ENCODE measurements at places on chromosomes 6 and 20.
A peak's percentile ranks its signal among the peaks of the same experiment; 100 is the strongest.

GRCh38 chr6:52612336-52613054 lies 35.6 kb upstream of the TRAM2 start:
- DNase-seq, result no peak

GRCh38 chr6:36360241-36361054 lies 23.8 kb upstream of the BNIP5 start:
- peak; percentile 93 for DNase-seq

- no peak for DNase-seq
Observed at GRCh38 chr20:51085769-51086168, 62.9 kb upstream of the KCNG1 start.

- DNase-seq, result peak; percentile 8
Observed at GRCh38 chr6:167331565-167331964, 6.7 kb downstream of the TTLL2 start.

GRCh38 chr20:59632541-59633113 lies 28.3 kb downstream of the PHACTR3 start:
- DNase-seq, result no peak

DNA sequence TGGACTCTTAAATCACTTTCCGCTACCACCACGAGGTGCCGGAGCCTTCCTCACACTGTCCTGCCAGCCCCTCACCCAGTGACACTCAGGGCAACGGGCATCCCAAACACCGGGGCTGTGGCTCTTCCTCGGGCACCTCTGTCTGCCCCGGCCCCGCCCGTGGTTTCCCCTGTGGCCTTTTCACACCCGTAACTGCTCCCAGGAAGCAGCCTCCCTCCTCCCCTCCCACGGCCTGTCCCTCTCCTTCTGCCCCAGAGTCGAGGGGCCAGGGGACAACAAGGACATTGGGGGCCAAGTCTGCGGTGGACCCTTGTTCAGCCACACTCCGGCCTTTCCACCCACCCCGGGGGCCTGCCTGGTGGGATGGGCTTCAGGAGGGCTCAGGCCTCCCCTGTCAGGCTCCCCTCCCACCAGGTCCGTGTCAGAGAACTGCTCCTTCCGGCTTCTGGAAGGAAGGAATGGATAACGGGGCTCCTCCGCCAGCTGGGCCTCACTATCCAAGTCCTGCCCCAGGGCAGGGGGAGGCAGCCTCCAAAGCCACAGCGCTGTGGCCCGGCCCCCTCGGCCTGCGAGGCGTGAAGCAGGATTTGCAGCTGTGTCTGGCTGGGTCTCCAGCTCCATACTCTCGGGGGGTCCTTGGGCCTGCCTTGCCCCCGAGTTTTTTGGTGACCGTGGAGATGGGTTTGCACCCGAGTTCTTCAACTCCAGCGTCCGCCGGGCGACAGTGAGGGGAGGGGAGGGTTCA lies 54.7 kb upstream of the CHRNA4 start:
- DNase-seq, result no peak

DNA sequence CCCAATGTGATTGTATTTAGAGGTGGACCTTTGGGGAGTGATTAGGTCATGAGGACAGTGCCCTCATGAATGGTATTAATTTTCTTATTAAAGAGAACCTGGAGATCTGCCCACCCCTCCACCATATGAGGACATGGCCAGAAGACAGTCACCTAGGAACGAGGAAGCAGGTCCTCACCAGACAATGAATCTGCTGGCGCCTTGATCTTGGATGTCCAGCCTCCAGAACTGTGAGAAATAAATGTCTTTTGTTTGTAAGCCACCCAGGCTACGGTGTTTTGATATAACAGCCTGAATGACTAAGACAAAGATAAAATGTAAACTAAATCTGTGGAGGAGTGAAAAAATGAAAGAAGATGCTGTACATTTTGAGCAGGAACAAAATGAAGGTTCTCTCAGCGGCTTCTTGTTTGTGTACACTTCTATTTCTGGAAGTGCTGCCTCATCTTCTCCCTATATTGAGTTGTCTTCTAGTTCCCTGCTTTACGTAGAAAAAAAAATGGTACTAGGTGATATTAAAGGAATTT lies 1.5 kb upstream of the IPCEF1 start:
- no peak for DNase-seq

GRCh38 chr6:144158133-144158532 lies 7.8 kb downstream of the STX11 start:
- no peak for DNase-seq

DNA sequence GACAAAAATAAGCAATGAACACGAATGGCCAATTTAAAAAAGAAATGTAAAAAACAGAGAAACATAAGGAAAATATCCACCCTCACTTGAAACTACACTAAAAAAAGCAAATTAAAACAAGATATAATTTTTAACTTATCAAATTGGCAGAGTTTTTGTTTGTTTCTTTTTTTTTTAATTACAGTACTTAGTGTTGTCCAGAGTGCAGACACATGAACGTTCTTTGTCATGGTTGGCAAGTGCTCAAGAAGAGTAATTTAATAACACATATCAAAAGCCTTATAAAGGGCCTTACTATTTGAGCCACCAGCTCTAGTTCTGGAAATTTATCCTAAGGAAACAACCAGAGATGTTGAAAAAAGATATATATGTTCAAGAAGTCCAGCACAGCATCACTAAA lies 142.3 kb downstream of the ATXN1 start:
- DNase-seq, result no peak

GRCh38 chr6:136274062-136274461 lies 15.6 kb downstream of the BCLAF1 start:
- no peak for DNase-seq

DNA sequence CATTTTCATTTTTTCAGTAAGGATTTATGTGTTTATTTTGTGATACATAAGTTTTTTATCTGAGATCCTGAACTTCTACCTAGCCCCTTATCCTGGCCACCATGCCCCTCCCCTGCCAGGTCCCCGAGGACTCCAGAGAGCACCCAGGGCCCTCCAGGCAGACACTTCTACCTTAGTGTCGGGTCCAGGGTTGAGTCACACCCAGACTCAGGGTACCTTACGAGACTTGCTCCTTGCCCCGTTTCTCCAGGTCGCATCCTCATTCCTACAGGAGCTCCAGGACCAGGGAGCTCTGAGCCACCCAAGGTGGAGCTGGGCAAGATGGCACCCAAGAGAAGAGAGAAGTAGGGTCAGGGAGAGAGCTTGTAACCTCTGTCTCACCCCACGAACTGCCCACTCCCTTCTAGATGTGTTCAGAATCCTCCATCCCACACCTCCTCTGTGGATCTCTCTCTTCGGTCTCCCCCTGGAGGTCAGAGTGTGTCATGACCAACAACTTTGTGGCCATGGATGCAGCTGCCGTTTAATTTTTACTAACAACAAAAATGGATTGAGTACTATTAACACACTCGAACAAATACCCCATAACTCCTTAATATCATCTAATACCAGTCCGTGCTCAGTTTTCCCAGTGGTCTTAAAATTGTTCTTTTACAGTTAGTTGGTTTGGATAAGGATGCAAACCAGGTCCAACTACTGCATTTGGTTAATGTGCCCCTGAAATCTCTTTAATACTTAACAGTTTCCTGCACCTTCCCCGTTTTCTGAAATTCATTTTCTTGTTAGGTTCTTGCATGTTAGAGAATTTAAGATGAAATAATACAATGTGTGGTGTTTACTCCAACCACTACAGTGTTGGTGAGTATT lies 130.6 kb upstream of the INSM1 start:
- peak; percentile 48 for DNase-seq

DNA sequence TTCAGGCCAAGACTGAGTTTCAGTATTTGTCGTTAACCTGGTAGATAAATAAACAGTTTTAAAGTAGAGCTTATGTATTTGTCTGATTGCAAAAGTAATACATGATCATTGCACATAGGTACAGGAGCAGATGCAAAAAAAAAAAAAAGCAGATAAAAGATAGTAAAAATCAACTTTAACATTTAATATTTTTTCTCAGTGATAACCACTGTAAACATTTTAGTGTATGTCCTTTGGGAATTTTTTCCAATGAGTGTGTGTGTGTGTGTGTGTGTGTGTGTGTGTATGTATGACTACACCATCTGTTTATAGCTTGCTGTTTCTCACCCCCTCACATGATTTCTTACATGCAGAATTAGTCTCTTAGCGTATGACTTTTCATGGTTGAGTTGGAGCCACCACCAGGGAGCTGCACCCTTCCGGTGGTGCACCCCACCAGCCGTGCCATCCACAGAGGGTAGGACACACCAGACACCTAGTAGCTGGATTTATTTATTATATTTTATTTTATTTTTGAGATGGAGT lies 26.3 kb downstream of the WRNIP1 start:
- DNase-seq, result no peak

GRCh38 chr20:41086402-41087324 lies 50.7 kb upstream of the PLCG1 start:
- no peak for DNase-seq
